ENCODE measurements at places on chromosomes 2 and 18.

DNA sequence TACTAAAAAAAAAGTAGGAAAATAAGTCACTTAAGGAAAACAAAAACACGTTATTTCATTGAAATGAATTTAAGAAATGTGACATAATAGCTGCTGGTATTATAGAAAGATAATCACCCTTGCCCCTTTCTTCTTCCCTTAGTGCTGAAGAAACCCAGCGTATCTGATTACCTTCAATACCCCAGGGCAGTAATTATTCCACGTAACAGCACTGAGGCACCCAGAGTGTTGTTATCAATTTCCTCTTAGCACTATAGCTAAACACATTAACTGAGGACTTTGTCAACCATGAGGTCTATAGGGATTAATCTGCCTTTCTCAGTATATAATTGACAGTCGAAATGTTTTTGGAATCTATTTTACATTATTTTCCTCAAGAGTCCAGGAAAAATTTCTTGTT is 180.0 kb upstream of the NXPH2 start:
- no peak for DNase-seq

- DNase-seq: peak; percentile 84
Observed at GRCh38 chr18:48445540-48445939, 36.4 kb upstream of the ZBTB7C start.

DNA sequence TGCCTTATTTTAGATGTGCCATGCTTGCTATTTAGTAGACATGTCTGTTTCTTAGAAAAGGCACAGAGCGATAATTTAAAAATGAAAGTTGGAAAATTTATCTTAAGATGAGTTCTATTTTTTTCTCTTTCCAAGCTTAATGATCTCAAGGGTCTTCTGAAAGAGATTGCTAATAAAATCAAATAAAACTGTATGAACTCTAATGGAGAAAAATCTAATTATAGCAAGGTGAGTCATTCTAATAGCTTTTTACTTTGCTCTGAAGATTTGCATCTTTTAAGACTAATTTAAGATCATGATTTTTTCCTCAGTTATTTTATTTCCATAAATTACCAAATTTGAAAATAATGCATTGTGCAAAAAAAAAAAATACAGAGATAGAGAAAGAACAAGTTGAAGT is 36.1 kb upstream of the SPP2 start:
- no peak for DNase-seq

DNA sequence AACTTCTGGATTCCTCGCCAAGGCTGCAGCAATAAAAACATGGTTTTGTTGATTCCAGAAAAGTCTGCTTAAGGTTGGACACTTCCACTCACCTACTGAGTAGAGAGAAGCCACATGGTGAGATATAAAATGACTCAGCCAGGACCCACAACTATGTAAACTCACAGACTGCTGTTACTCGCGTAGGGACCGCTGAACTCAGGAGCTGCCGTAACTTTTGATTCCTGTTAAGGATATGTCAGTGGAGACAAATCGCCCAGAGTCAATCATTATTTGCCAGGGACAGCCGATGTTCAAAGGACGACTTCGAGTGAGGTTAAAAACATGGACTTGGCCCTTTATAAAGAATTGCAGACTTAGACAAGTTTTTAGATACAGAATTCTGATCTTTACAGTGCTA is 25.6 kb downstream of the CYB5A start:
- DNase-seq: no peak

DNA sequence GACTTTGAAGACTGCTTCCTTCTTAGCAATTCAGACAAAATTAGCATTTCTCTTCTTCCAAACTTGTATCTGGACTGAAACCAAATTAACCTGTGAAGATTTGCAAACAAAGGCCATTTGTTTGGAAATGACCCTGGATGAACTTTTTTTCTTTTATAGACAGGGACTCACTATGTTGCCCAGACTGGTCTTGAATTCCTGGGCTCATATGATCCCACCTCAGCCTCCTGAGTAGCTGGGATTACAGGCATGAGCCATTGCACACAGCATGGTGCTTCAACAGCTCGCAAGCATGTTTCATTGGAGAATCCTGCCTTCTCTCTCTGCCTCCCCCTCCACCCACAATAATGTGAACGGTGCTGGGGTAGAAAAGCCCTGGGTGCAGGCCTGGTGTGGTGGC is 170.2 kb downstream of the ARL4C start:
- no peak for DNase-seq

DNA sequence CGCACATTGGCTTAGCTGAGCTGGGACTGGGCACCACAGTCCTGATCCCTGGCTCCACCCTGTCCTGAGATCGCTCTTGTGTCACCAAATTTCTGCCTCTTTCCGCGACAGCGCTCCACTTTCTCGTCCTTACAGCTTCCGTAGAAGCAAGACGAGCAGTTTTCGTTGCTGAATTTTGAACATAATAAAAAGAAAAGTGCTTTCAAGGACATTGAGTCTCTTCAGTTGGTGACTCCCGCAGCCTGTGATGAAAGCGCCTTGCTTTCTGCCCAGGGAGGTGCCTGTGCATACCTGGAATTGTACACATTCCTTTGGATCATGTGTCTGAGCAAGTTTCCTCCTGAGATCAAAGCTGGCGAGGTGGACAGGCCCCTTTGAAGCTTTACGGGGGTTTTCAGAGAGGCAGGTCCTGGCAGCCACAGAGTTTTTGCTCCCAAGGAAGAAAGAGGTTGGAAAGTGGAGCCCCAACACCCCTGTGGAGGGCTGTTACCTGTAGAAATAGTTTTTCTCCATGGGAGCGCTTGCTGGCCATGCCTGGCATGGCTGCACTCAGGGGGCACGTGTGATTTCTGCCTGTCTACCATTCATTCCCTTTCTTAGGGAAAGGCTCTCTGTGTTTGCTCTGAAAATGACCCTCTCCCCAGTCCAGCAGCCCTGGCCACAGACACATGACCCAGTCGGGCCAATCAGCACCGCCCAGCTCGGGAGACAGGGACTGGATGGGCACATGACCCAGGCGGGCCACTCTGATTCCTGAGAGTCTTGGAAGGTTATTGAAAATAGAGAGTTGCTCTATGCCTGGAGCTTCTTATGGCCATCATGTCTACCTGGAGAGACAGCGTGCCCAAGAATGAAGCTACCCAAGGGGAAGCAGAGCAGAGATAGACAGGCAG is 115.6 kb upstream of the OTOS start:
- DNase-seq: no peak

- no peak for DNase-seq
Observed at GRCh38 chr18:5979176-5979888, 84.0 kb upstream of the TMEM200C start.

GRCh38 chr2:32008805-32009515 is 1.8 kb downstream of the MEMO1 start:
- DNase-seq: peak; percentile 33

- no peak for DNase-seq
Observed at GRCh38 chr18:48418539-48419276, 9.5 kb upstream of the ZBTB7C start.

DNA sequence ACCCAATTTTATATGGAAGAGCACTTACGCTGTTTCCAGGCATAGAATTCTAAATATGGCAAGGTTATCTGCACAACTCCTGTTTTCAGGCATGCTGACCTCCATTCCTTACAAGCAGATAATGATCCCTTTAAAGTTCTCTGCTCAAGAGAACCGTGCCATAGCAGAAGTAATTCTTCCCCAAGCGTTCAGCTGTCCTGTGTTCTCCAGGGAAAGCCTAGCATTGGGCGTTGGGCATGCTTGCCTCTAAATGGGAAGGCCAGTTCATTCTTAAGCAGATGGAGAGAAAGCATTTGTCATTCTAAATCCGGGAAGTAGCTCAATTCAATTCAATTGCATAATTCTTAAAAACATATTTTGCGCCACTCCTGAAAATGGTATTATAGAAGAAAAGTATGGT is 55.7 kb upstream of the EML4 start:
- DNase-seq: no peak

- no peak for DNase-seq
Observed at GRCh38 chr2:78023356-78023755, 501.2 kb upstream of the LRRTM4 start.

DNA sequence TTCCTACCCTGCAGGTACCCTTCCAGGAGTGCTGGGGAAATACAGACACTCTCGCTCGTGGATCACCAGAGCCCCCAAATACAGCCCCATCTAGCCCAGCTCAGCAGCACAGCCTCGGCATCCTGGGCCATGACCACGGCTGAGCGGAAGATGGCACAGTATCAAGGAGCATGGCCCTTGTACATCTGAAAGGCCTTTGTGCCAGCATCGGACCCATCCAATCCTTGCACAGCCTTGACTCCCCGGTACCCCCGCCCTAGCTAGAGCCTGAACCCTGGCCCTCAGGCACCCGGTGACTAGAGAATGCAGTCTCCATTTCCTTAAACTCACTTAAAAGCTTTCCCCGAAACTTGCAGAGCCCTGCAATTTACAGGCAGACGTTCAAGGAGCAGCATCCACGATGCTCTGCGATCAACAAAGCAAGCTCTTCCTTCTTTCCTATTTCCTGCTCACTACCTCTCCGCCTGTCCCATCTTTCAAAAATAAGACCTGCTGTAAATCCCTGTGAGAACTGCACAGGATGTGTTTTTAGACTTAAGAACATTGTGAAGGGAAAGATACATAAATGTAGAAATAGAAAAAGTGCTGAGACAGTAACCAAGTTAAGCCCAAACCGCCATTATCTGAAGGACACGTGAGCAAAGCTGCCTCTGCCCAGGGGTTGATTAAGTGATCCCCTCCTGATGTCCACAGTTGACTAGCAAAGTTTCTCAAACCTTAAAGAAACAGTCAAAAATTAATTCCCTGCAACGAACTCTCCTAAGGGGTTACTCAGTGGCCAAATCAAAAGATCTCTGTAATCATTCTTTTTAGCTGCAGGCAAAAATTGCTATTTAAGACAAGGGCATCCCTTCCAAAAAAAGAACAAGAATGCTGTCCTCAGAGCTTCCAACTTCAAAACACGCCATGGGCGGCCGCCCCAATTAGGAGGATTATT is 48.5 kb downstream of the ZNF516 start:
- DNase-seq: no peak

DNA sequence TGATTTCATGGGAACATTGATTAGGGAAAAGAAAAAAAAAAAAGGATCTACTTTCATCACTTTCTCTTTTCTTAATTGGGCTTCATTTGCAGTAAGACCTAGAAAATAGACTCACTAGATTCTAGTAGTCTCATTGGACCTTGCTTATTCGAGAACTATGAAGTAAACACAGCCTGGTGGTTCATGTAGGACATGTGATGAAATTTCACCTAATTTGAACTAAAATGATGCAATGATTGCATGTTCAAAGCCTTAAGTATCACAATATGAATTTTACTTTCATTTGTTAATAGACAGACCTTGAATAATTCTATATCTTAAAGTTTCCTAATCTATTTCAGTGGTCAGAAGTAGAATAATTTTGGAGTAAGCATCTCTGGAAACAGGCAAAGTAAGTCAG is 688.9 kb upstream of the NRXN1 start:
- DNase-seq: no peak

- no peak for DNase-seq
Observed at GRCh38 chr18:40523287-40523686, 1431.7 kb upstream of the PIK3C3 start.

- DNase-seq: peak; percentile 45
Observed at GRCh38 chr2:69381337-69381737, 5.7 kb downstream of the GFPT1 start.

DNA sequence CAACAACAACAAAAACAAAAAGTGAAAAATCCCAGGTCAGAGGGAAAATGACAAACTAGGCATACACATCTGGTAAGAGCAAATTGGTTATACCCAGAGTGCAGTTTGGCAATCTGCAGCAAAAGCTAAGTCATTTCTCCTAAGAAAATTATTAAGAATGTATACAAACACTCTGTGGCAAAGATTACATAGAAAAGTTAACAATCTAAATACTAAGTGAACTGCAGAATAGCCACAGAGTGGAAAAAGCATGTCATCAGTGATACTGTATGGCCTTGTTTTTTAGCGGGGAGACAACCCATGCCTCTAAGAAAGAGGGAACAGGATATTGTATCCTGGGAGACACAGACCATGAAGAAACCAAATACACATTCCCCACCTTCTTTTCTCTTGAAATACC is 136.0 kb upstream of the ITGB6 start:
- DNase-seq: no peak

- no peak for DNase-seq
Observed at GRCh38 chr2:169106563-169107545, 37.5 kb downstream of the DHRS9 start.

DNA sequence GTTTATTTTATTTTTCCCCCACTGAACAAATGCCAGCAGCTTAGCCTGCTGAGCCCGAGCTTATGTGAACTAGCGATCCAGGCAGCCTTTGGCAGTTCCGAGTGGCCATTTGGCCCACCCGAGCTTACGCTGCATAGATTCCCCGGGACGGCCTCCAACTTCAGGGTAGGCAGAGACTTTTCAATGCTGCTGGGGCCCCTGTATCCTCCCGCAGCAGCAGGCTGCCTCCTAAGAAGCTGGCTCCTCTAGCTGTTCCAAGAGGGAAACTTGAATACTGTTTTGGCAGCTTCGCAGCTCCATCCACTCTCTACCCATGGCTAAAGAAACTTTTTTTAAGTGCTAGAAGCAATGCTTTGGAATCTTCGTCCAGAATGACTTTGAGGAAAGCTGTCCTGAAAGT is 295.2 kb downstream of the SS18 start:
- no peak for DNase-seq

DNA sequence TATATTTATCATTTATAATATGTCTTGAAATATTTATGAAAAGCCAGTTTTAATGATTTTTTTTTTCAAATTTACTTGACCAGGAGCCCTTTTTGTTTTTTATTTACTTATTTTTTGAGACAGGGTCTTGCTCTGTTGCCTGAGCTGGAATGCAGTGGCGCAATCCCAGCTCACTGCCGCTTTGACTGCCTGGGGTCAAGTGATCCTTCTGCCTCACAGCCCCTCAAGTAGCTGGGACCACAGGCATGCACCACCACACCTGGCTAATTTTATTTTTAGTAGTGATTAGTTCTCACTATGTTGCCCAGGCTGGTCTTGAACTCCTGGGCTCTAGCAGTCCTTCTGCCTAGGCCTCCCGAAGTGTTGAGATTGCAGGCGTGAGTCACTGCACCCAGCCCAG is 5.7 kb downstream of the EPB41L5 start:
- DNase-seq: no peak

DNA sequence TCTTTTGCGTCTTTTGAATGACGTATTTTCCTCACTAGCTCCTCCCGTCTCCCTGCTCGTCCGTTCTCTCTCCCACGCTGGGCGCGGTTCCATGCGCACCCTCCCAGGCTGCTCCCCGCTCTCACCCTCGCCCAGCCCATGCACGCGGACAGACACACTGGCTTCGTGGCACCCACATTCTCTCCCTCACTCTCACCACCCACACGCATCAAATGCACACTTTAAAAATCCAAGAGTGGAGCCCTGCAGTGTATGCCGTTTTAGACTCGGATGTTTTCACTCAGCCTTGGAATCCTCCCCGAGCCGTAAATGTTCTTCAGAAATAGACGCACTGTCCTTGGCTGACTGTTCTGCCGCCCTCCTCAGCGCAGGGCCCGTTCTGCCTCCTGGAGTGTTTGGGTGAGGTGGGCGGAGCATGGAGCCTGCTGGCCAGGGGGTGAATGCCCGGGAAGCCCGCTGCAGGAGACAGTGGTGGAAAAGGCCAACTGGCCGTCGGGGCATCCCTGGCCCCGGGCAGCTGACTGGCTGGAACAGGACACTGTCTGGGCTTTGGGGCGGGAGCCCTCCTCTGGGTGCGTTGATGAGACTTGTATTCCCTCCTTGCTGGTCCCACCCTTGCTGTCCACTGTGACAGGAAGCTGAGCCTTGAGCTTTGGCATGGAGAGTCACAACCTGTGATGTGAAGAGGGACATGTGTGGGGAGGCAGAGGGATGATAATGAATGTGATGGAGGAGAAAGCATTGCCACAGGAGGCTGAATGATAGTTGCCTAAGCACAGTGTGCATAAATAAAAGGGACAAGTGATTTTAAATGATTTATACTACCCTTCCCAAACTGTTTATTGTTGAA is 35.4 kb upstream of the LYPD6B start:
- no peak for DNase-seq

GRCh38 chr2:177598326-177599138 is 206.0 kb downstream of the AGPS start:
- no peak for DNase-seq

All from activated CD4-positive, alpha-beta T cell treated with anti-CD3 and anti-CD28 coated beads for 48 hours (primary cell).